SK-N-SH treated with all-trans-retinoic acid at 6 μM for 48 hours (cell line): ENCODE measurements at places on chromosomes 13 and 19.

DNA sequence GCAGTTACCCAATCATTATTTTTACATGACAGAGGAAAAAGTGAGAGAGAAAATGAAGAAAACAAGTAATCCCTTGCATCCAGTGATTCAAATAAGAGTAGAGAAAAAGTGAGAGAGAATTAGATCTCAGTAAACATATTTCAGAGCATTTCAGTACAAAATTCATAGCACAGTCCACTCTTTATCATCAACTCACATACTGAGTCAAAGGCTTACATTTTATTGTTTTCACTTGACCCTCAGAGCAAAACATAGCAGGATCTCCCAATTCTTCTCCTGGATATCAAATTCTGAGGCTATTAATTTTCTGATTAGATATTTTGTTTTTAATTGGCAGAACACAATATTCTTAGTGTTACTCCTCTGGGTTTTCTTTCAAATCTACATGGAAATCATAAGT lies 1568.3 kb upstream of the PRR20A start:
- ATAC-seq: no peak

DNA sequence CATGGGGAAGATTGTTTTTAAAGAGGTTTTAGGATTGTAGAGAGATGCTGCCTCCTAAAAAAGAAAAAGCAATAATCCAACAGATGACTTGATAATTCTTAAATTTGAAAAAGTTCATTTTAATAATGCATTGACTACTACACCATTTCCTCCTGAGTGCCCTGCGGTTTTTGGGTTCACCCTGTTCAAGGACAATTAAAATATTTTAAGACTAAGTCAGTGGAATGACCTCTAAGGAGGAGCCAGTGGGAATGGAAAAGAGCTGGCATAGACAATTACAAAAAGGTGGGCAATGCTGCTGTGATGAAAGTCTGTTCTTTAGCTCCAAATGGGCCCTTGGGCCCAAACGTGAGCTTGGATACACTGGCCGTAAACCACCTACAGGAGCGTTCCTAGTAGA lies 217.8 kb downstream of the LHFPL6 start:
- ATAC-seq: no peak

GRCh38 chr19:48186541-48186991 lies 16.1 kb downstream of the ZSWIM9 start:
- ATAC-seq: no peak

DNA sequence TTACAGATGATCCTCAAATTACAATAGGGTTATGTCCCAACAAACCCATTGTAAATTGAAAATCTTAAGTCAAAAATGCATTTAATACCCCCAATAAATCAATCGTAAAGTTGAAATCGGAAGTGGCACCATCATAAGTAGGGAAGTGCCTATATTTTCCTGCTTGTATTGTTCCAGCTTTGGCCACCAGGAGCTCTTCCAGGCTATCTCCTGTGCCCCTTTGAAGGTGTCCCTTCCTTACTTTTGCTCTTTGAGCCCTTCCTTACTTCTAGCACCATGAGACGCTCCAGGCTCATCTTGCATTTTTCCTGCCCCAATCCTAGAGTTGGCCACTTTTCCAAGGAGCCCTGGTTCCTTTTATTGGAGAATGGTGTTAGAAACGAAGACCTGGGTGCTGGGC lies 163.0 kb upstream of the TSC22D1 start:
- ATAC-seq: no peak

GRCh38 chr13:29039212-29039611 lies 219.1 kb downstream of the MTUS2 start:
- ATAC-seq: no peak

- no peak for ATAC-seq
Measured at GRCh38 chr13:49777746-49778614, 14.5 kb downstream of the KPNA3 start.
